ENCODE measurements at places on chromosomes 1 and 21. TPM values are rescaled to one million over a fixed set of nuclear protein-coding genes. Genes with fewer than 3 reads are reported as not detected.

LCE1F gene
- total RNA-seq, result not detected

OR2L2 gene
- under 0.01 TPM for total RNA-seq

BARHL2 gene
- not detected for total RNA-seq

TCHHL1 gene
- not detected for total RNA-seq

MYOC gene
- 1.2 TPM for total RNA-seq
